Uterus (tissue), 4 donors: ENCODE measurements at places on chromosomes 13 and 19.

- no peak for DNase-seq
Observed at GRCh38 chr13:35984287-35984686, 146.9 kb downstream of the DCLK1 start.

DNA sequence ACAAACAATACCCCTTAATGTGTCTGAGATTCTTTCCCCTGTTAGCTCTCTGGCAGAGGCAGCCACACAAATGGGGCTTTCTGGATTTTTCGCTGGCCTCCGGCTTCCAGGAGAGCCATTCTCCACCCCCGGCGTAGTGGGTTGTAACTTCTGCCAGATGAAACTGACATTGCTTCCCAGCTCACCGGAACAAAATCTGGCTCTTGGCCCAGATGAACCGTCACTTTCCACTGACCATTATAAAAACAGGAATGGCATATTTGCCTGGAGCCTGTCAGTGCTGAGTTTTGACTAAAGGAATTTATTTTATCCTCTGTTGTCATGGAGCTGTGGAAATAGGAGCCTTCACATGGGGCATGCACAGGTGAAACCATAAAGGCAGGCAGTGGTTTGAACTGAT lies 120.6 kb upstream of the GPR12 start:
- DNase-seq, result no peak

DNA sequence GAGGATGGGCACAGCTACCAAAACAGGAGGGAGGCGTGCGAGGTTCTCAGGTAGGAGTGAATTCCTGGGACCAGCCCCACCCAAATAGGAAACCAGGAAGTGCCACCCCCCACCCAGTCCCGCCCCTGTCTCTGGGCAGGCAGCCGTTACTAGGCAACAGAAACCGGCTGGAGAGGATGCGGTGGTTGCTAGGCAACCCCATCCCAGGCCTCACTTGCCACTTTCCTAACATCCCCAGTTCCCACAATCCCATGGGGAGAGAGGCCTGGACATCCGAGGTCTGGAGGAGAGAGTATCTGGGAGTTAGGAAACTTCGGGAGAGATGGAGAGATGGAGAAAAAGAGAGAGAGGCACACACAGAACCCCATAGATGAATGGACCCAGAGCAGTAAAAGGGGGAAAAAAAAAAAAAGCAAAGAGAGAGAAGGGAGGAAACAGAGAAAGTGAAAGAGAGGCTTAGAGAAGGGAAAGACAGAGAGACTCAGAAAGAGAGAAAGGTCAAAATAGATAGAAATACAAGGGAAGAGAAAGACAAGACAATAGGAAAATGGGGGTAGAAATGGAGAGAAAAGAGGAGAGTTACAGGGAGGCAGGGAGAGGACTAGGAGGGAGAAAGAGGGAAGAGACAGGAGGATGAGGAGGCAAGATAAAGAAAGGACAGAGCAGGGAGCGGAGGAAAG lies 3.8 kb downstream of the GRIK5 start:
- no peak for DNase-seq

DNA sequence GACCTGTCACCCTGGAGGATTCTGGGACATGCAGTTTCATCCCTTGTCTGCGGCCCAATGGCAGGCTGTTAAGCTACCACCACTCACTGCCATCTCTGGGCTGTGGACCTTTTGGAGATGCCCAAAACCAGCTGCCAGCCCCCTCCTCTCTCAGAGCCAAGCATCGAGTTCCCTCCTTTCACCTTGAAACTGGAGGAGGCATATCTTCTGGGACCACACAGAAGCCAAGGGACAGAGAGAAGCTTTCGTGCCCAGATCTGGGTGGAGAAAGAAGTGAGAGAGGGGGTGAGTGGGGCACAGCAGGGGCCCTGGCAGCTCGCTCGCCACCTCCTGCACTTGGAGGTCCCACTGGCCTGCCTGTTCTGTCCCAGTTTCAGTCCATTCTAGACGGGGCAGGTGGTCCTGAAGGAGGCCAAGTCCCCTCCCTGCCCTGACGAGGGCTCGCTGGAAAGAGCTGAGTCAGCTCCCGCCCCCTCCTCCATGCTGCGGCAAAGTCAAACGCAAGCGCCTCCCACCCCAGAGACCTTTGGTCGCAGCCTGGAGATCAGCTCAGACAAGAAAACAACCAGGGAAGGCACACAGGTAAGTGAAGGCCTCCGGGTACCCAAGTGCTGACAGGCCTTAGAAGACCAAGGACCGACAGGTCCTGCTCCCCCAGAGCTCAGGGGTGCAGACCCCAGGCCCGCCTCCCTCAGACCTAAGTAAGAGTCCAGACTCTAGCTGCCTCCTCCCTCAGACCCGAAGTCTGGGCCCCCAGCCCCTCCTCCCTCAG lies 3.8 kb downstream of the BCAT2 start:
- DNase-seq, result no peak

GRCh38 chr13:24124789-24125476 lies 35.6 kb upstream of the SPATA13 start:
- DNase-seq, result no peak

- no peak for DNase-seq
Observed at GRCh38 chr19:33699754-33700407, 78.1 kb downstream of the CHST8 start.

DNA sequence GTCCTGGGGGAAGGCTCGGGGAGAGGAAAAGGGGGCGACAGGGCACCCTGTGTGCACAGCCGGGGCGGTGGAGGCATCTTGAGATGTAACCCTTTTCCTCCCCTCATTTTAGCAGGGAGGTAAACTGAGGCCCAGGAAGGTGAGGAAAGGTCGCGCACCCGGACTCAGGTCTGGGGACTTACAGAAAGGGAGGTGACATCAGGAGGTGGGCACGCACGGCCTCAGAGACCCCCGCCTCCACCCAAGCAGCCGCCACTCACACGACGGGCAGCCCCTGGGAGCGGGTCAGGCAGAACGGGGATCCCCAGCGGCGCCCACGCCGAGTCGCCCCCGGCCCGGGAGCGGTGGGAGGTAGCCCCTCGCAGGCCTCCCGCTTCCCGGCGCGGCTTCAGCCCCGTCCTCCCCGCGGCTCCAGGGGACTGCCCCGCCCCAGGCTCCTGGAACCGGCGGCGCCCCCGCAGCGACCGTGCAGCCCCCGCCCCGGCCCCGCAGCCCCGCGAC lies 477 bp downstream of the PIP5K1C start:
- DNase-seq, result no peak

DNA sequence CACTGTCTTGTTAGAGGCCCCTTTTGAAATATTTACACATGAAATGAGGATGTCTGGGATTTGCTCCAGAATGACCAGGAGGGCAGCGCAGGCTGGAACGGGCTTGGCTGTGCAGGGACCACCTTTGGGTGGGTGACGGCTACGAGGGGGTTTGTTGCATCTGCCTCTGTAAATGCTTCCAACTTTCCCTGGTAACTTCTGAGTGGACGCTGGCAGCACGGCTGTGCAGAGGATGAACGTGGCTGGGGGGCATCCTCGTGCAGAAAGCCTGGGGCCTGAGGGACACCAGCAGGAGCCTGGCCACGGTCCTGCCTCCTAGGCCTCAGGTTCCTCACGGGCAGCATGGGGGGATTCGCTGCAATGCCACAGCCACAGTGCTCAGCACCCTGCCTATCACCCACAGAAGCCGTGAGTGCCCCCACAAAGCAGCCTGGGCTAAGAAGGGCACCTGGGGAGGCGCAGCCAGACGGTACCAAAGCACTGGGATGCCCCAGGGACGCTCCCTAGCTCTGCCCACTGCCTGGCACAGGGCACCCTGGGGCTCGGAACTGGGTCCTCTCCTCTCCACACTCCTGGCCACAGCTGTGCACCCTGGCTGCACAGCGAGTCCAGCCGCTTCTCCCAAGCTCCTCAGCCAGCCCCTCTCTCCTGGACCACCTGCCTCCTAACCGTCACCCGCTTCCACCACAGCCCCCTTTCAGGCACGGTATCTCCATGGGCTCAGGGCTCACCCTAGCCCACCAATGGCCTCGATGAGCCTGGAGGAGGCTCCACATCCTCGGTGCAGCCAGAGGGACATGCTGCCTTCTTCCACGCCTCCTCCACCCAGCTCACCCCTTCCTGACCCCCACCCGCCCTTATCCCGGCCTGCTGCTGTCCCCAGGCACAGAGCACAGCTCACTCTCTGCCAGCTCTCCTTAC lies 44.5 kb downstream of the MLLT1 start:
- DNase-seq, result no peak

DNA sequence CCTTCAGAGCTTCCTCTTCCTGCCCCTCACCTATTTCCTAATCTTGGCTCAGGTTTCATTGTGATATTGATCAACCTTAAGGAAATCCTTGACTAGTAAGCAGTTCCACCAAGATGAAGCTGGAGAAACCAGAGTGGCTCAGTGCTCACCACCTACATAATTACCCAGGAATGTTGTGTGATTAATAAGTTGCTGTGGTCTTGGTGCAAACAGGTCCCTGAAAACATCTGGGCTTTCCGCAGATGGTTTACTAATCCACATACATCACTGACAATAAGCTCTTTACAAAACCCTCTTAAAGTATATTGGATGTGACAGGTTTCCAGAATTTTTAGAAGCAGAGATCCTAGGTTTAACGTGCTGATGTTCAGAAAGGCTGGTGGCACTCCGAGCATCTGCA lies 8.6 kb upstream of the SERP2 start:
- no peak for DNase-seq

- DNase-seq, result no peak
Observed at GRCh38 chr13:30143666-30144400, 163.5 kb downstream of the KATNAL1 start.

DNA sequence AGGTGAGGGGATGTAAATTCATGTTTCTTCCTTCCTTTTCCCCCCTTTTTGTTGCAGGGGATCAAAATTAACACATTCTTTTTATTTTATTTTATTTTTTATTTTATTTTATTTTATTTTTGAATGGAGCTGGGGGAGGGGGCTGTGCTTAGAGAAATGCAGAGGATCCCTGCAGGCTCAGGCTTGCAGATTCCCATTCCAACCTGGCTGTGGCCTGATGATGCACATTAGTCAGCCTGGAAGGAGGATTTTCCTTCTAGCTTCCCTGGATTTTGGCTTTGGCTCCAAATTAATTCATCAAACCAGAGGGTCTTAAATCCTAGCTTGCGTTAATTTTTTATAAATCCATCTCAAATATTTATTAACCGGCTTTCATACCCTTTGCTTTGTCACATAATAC lies 67.0 kb downstream of the FREM2 start:
- no peak for DNase-seq

GRCh38 chr19:9986787-9987281 lies 23.5 kb downstream of the COL5A3 start:
- peak; percentile 37 for DNase-seq

DNA sequence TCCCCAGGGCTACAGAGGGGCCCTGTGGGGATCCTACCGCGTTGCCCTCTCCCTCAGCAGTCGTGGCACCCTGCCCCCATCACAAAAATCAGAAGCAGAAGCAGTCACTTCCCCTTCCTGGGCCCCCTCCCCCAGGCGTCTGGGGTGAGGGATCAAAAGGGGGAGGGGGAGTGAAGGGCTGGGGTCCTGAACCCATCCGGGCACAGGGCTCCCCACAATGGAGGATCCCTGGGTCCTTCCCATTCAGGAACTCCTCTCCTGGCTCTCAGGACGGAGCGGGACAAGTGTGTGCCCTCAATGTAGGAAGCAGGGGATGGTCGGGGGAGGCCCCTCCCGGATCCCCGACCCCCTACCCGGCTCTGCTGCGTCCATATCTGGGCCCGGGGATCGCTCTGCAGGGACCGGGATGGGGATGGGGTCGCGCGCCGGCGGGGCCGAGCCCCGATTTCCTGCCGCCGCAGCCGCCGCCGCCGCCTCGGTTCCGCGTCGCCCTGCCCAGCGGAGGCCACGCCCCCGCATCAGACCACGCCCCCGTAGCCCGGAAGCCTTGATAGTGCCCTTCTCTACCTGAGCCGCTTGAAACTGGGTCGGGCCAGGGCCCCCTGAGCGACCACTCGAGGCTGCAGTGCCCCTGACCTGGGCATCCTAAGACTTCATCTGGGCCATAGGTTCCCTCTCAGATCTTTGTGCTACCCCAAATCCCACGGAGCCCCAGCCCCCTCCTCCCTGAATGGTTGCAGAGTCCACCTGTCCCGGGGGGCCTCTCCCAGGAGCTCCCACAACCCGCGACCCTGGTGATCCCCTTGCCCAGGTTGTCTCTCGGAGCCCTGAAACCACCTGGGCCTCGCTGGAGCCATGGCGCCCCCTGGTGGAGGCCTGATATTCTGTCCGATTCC lies at the start of gene GMIP:
TSS of gene GMIP (minus strand) at position 500 of the 896 bp plus-strand sequence. CDS start at position 372, 128 bp downstream.
- peak; percentile 68 for DNase-seq

DNA sequence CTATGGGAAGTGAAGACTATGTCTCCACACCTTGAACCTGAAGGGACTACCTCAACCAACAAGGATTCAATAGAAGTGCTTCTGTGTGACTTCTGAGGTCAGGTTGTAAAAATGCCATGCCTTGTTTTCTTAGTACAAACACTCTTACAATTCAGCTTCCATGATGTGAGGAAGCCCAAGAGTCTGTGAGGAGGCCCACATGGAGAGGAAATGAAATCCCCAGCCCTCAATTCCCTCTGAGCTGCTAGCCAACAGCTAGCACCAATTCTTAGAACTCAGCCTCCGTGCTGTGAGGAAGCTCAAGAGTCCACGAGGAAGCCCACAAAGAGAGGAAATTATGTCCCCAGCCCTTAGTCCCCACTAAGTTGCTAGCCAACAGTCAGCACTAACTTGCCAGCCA lies 12.6 kb upstream of the LMTK3 start:
- DNase-seq, result no peak

GRCh38 chr13:99063952-99064351 lies 86.1 kb upstream of the DOCK9 start:
- DNase-seq, result no peak

- DNase-seq, result no peak
Observed at GRCh38 chr13:109028624-109029023, 399.2 kb downstream of the MYO16 start.

DNA sequence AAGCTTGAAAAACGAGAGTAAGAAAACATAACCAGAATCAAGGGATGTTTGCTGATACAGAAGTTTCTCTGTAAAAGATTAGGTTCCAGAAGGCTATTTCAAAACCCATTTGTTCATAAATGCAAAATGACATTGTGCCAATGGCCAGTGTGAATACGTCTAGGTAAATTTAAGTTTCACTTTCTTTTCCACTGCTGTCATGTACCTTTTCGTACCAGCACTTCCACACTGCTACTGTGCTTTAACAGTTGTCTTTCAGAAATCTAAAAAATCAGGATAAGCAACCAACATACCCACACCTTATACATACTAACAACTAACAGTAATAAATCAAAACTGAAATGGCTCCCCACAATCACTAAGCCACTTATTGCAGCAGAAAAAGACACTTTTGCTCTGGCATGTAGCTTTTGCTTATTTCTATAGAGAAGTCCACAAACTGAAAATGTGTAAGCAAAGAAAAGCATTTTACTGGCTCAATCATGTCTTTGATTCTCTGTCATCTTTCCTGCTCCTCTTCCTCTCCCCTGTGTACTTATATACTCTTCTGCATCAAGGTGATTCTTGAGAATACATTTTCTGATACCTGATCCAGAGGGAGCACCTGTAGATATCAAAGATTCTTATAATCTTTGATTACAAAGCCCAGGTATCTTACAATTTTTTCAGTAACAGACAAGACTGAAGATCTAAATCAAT lies 34.3 kb downstream of the ELF1 start:
- DNase-seq, result no peak
